Stimulated activated CD8-positive, alpha-beta memory T cell treated with anti-CD3 and anti-CD28 coated beads, Interleukin-15, amount 100 ng/mL, for 4 hours (primary cell): ENCODE measurements at places on chromosomes 6 and 20.

- DNase-seq: no peak
Measured at GRCh38 chr6:10426781-10427279, 12.0 kb upstream of the TFAP2A start.

GRCh38 chr20:58150772-58151171, 77.7 kb downstream of the ANKRD60 start:
- no peak for DNase-seq

DNA sequence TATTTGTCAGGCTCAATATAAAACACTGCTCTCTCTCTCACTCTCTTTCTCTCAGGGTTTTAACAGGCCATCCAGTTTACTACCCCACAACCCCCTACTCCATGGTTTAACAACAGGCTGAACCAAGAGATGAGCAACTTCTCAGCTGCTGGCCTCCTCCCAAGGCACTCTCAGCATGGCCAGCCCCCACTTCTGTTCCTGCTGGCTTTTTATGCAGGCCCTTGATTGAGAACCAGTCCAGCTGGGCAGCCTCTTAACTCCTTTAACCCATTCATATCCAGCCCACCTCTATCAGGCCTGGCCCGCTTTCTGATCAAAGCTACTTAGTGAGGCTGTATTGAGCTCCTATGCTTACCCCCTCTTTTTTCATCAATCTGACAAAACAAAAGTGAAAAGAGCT, 346.8 kb upstream of the POU3F2 start:
- no peak for DNase-seq

DNA sequence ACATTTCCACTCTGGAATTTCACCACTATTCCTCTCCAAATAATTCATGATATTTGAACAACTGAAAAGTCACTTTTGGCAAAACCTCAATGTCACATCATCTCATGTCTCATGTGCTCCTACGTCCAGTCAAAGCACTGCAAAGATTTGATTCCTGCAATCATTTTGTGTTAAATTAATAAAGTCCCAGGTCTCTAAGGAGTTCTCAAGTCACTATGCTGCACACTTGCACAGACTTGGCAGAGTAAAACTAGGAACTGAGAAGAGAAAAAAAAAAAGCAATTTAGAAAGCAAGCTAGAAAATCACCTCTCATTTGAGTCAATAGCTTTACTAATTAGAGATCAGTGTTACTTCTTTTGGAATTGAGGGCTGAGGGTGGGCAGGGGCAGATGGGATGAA, 11.2 kb downstream of the TBX18 start:
- DNase-seq: no peak

GRCh38 chr20:49635166-49635565, 67.2 kb upstream of the PTGIS start:
- no peak for DNase-seq

DNA sequence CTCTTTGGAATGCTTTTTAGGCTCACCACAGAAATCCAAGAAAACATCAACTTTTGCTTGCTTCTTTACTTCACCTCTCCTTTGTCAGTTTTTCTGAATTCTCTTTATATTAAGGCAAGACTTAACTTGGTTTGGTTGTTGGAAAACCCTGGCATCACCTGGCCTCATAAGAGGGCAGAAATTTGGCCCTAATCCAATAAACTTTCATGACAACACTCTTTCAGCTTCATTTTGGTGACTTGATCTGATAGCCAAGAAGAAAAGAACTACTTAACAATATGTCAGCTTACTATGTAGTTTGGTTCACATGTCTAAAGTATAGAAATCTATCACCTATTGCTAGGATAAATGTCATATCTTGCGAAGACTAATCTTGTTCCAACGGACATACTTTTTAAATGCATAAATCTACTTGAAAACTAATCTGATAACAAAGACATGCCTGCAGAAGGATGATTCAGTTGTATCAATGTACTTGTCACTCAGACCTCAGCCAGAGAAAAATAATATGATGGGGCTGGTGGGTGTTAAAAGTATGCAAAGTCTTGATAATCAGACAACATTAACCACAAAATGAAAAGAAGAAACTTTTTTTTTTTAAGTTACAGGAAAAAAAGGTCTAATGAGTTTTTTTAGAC, 19.3 kb upstream of the HBS1L start:
- no peak for DNase-seq

DNA sequence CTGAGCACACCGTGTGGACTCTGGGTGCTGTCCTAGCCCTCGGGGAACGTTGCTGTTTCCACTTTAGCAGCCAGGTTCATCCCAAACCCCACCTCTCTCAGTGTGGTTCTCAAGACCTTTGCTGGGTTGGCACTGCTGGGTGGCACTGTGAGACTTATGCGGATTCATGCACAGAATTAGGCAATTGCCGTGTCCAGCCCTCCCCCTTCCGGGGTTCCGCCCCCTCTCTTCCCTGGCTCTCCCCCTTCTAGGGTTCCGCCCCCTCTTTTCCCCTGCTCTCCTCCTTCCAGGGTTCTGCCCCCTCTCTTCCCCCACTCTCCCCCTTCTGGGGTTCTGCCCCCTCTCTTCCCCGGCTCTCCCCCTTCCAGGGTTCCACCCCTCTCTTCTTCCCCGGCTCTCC, 39.8 kb upstream of the SLCO4A1 start:
- no peak for DNase-seq

GRCh38 chr6:104613416-104614001, 246.2 kb downstream of the HACE1 start:
- DNase-seq: no peak

DNA sequence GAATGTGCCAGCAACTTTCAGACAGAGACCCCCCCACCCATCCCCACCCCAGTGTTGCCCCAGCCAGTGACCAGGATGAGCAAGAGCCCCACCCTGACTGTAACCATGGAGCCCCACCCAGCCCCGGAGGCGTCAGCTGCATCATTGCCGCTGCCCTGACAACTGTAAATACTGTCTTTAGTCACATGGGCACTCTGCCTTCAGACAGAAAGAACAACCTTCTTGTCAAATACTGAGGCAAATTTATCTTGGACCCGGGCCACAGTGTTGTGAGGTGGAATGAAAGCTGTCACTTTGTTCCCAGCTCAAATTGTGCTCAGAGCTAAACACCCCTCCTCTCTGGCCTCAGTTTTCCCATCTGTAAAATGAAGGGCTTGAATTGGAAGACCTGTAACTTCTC, 23.7 kb downstream of the MOCS3 start:
- DNase-seq: no peak

DNA sequence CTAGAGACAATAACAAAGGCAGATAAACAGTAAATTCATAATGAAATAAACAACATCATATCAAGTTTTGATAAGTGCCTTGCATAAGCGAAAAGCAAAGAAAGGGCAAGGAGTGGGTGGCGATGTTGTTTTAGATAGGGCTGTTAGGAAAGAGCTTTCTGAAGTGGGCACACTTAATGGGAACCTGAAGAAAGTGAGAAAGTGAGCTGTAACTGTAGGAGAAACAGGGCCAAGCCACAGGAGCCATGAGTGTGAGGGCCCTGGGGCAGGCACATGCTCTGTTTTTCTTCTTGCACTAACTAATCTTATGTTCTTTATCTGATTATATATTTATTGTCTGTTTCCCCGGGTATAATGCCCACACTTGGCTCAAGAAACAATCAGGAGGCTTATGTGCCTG, 193.4 kb upstream of the SUPT3H start:
- DNase-seq: no peak

DNA sequence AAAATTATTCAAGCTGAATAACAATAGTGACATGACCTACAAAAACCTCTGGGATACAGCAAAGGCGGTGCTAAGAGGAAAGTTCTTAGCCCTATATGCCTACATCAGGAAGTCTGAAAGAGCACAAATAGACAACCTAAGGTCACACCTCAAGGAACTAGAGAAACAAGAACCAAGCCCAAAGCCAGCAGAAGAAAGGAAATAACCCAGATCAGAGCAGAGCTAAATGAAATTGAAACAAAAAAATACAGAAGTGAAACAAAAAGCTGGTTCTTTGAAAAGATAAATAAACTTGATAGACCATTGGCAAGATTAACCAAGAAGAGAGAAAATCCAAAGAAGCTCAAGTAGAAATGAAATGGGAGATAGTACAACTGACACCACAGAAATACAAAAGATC, 47.6 kb upstream of the NOTCH4 start:
- DNase-seq: no peak

GRCh38 chr20:41152108-41152757, 14.9 kb downstream of the PLCG1 start:
- no peak for DNase-seq

GRCh38 chr6:155943635-155944034, 488.0 kb upstream of the NOX3 start:
- DNase-seq: no peak

GRCh38 chr20:45097485-45098102, 3.3 kb downstream of the KCNS1 start:
- no peak for DNase-seq
